ENCODE measurements at places on chromosomes 1 and 21. TPM values are rescaled to one million over a fixed set of nuclear protein-coding genes. Genes with fewer than 3 reads are reported as not detected.

GRCh38 chr21:45611296-45611695 lies 32.2 kb upstream of the PCBP3 start:
- no peak for DNase-seq
- H3K4me3 ChIP-seq = no peak overlapping the region
- H3K27ac ChIP-seq = no peak overlapping the region
- peaks cover 39% of the 10 kb centered on the region for H3K4me1 ChIP-seq
- H3K36me3 ChIP-seq = no peaks in the 10 kb centered on the region

The OR2T11 gene
- total RNA-seq = not detected

DNA sequence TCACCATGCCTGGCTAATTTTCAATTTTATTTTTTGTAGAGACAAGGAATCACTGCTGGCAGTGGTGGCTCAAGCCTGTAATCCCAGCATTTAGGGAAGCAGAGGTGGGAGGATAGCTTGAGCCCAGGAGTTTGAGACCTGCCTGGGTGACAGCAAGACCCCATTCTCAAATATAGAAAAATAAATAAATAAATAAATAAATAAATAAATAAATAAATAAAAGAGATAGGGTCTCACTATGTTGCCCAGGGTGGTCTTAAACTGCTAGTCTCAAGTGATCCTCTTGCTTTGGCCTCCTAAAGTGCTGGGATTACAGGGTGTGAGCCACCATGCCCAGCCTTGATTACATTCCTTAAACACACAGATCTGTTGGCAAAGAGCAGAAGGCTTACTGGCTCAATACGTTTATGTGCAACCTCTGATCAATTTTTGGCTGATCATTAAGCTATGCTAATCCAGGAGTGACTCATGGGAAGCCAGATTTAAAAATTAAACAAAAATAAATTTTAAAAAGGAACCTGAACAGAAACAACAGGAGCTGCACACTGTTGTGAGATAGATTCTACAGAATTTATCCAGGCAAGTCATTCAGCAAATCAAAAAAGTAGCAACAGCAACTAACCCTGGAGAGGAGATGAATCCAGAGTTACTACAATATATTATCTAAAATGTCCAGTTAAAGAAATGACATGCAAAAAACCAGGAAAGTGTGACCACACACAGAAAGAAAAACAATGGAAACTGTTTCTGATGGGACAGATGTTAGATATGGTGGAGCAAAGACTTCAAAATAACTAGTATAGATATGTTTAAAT lies 79.4 kb downstream of the RPE65 start:
- no peak overlapping the region for H3K4me3 ChIP-seq
- H3K27ac ChIP-seq = no peak overlapping the region
- H3K36me3 ChIP-seq = no peaks in the 10 kb centered on the region
- no peak for DNase-seq
- no peaks in the 10 kb centered on the region for H3K4me1 ChIP-seq
- H3K27me3 ChIP-seq = no peaks in the 10 kb centered on the region

- no peak overlapping the region for H3K27ac ChIP-seq
- no peaks in the 10 kb centered on the region for H3K36me3 ChIP-seq
- no peaks in the 10 kb centered on the region for H3K4me1 ChIP-seq
Observed at GRCh38 chr1:27203946-27204345, 30.5 kb upstream of the WDTC1 start.

DNA sequence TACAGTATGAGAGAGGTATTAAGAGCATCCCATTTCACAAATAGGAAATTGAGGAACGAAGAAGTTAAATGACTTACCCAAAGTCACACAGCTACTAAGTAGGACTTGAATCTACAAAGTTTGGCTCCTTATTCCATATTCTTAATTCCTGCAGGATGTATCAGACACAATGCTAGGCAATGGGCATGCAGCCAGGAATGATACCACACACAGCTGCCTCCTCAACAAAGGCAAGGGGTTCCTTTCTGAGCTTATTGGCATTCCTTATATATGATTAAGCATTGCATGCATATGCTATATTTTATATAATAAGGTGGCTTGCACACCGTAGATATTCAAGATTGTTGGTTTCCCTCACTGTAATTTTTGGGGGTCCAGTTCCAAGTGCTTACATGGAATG lies 34.2 kb upstream of the JUN start:
- no peaks in the 10 kb centered on the region for H3K27me3 ChIP-seq
- peaks cover 61% of the 10 kb centered on the region for H3K4me1 ChIP-seq
- H3K4me3 ChIP-seq = no peak overlapping the region
- 0 out of 2 replicates have a peak overlapping the region, but pooled peaks have one; percentile 2 for H3K27ac ChIP-seq
- H3K36me3 ChIP-seq = no peaks in the 10 kb centered on the region
- DNase-seq = peak; percentile 94

GRCh38 chr1:146036965-146037646 lies 15.6 kb upstream of the HJV start:
- H3K4me3 ChIP-seq = peak overlapping the region; percentile 79
- H3K27ac ChIP-seq = peak overlapping the region; percentile 18
- H3K4me1 ChIP-seq = peaks cover 11% of the 10 kb centered on the region
- DNase-seq = peak; percentile 97
- H3K27me3 ChIP-seq = no peaks in the 10 kb centered on the region

DNA sequence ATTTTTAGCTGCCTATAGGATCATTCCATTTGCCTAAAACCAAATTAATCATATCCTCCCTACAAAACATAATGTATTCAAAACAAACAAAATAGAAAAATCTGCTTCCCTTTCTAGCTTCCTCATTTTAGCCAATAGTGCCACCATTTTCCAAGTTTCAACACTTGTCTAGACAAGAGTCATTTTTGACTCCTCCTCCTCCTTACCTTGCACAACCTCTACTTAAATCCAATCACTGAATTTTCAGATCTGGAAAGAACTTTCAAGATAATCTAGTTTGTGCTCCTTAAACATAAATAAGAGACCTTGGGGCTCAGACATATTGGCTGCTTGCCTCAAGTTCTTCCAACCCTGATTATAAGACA lies 7.4 kb downstream of the STX6 start:
- no peaks in the 10 kb centered on the region for H3K27me3 ChIP-seq
- peaks cover 5% of the 10 kb centered on the region for H3K36me3 ChIP-seq
- no peak overlapping the region for H3K27ac ChIP-seq
- peaks cover 7% of the 10 kb centered on the region for H3K4me1 ChIP-seq
- H3K4me3 ChIP-seq = no peak overlapping the region
- DNase-seq = no peak

- H3K27me3 ChIP-seq = no peaks in the 10 kb centered on the region
- no peak for DNase-seq
- H3K4me3 ChIP-seq = no peak overlapping the region
Observed at GRCh38 chr1:117180147-117180967, 30.4 kb downstream of the VTCN1 start.

DNA sequence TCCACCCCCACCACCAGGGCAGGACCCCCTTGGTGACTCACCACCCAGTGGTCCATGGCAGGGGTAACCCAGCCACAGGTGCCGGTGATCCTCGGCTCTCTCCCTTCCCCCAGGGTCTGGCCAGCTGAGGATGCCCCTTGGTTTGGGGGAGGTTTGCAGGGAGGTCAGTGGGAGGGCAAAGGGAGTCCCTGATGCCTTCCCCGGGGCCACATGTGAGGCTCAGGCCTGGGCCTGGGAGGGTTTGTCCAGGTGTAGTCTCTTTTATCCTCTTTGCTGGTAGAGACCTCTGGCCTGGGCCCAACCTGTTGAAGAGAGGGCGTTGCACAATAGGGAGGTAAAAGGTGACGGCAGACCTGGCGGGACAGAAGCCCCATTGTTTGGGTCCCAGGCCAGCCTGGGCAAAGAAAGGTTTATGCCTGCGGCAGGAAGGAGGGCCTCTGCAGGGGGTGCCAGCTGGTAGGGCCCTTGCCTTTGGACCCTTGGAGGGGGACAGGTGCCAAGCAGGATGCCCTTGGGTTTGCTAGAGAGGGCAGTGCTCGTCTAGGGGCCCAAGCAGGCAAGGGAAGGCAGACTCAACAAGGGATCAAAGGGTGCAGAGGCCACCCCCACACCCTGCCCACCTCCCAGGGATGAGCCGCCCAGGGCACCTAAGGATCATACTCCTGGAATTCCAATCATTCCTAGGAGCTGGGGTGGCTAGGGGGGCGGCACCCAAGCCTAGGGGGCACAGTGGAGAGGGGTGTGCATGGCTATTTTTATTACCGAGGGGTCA lies 760 bp upstream of the TINAGL1 start:
- H3K27me3 ChIP-seq = no peaks in the 10 kb centered on the region
- peak overlapping the region; percentile 98 for H3K27ac ChIP-seq
- H3K36me3 ChIP-seq = peaks cover 3% of the 10 kb centered on the region
- H3K4me1 ChIP-seq = peaks cover 68% of the 10 kb centered on the region

GRCh38 chr1:24411963-24412362 lies 1.6 kb downstream of the STPG1 start:
- peak; percentile 89 for DNase-seq
- H3K4me3 ChIP-seq = peak overlapping the region; percentile 74
- H3K27me3 ChIP-seq = no peaks in the 10 kb centered on the region
- H3K36me3 ChIP-seq = no peaks in the 10 kb centered on the region
- peak overlapping the region; percentile 84 for H3K27ac ChIP-seq

GRCh38 chr21:45989355-45990048 lies 7.9 kb downstream of the COL6A1 start:
- no peak overlapping the region for H3K27ac ChIP-seq
- peaks cover 2% of the 10 kb centered on the region for H3K4me1 ChIP-seq
- H3K36me3 ChIP-seq = peaks cover 47% of the 10 kb centered on the region
- no peaks in the 10 kb centered on the region for H3K27me3 ChIP-seq

DNA sequence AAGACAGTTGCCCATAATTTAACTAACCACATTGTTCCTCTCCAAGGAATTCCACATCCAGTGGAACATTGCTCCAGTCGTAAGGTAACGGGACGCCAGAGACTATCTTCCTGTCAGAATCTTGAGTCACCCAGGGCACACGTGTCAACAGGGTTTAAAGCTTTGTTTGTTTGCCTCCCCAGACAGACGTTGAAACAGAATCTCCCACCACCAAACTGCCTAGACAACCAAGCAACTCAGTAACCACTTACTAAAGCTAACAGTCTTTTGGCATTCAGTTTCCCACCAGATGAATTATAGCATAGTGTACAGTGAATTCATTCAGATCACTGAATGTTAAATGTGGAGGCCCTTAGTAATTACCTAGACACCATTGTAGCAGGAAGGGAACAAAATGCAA lies 439.5 kb downstream of the PLPP3 start:
- no peak for DNase-seq
- no peaks in the 10 kb centered on the region for H3K36me3 ChIP-seq
- H3K27ac ChIP-seq = no peak overlapping the region
- peaks cover 9% of the 10 kb centered on the region for H3K4me1 ChIP-seq

- H3K36me3 ChIP-seq = peaks cover 56% of the 10 kb centered on the region
- H3K4me3 ChIP-seq = no peak overlapping the region
- no peak for DNase-seq
- H3K27me3 ChIP-seq = no peaks in the 10 kb centered on the region
- no peaks in the 10 kb centered on the region for H3K4me1 ChIP-seq
Observed at GRCh38 chr1:1031659-1032235, 11.8 kb downstream of the AGRN start.

DNA sequence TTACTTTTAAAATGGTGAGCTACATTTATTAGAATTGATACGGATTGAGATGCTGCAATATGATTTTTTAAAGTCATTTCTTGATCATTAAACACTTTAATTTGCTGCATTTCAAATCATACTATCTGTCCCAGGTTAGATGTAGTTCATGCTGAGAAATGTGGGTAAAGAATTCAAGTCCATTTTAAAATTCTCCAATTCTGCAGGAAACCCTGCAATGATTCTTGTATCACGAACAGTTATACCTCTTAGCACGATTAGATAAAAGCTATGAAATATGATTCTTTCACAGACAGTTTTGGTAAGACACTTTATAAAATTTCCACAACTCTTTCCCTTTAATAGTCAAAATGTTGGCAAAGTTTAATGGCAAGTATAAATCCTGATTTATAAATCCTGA lies 693.4 kb downstream of the ADGRL2 start:
- H3K27me3 ChIP-seq = no peaks in the 10 kb centered on the region
- H3K4me1 ChIP-seq = no peaks in the 10 kb centered on the region
- no peak overlapping the region for H3K27ac ChIP-seq
- no peaks in the 10 kb centered on the region for H3K36me3 ChIP-seq
- no peak overlapping the region for H3K4me3 ChIP-seq

DNA sequence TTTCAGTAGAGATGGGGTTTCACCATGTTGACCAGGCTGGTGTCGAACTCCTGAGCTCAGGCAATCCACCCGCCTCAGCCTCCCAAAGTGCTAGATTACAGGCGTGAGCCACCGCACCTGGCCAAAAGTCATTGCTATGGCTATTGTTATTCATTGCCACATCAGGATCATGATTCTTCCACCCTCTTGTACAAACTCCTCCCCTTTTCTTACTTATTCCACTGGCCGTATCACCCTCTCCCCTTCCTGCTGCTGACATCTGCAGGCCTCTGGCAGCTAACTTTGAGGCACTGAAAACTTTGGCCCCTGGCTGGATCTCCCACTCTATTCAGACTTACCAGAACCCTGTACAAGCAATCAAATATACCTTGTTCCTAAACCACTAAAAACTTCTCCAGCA lies 10.9 kb downstream of the TMEM53 start:
- no peaks in the 10 kb centered on the region for H3K27me3 ChIP-seq
- H3K4me1 ChIP-seq = no peaks in the 10 kb centered on the region
- no peak overlapping the region for H3K4me3 ChIP-seq
- no peaks in the 10 kb centered on the region for H3K36me3 ChIP-seq

The SERTAD4 gene
- 4.5 TPM for total RNA-seq

DNA sequence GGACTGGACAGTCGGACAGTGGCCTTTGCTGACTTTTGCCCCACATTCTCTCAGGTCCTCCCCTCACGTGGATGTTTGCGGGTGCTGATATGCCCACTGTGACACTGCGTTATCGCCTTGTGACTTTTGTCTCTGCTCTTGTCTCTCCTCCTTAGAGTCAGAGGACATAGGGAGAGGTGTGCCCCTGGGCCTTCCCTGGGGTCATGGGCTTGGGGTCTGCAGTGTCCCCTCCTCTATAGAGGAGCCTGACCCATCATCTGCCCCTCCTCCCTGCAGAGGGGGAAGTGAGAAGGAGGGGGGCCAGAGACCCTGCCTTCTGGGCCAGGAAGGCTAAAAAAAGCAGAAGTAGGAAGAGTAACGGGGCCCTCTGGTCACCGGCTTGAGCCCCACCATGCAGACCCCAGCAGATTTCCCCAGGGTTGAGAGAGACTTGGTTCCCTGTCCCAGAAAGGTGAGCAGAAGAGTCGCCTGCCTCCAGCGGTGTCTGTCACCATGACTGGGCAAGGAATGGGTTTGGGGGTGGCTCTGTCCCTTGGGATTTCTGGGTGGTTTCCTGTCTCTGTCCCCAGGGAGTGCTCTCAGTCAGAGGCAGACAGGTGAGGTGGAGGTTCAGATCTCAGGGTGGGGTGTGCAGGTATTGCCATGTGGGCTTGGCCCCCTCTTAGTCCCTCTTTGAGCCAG lies 13.3 kb downstream of the RPS6KA1 start:
- no peaks in the 10 kb centered on the region for H3K27me3 ChIP-seq
- H3K4me3 ChIP-seq = no peak overlapping the region
- DNase-seq = no peak
- peaks cover 7% of the 10 kb centered on the region for H3K4me1 ChIP-seq
- peaks cover 22% of the 10 kb centered on the region for H3K36me3 ChIP-seq

- no peaks in the 10 kb centered on the region for H3K4me1 ChIP-seq
- DNase-seq = no peak
- peaks cover 20% of the 10 kb centered on the region for H3K27me3 ChIP-seq
- no peaks in the 10 kb centered on the region for H3K36me3 ChIP-seq
- no peak overlapping the region for H3K27ac ChIP-seq
Observed at GRCh38 chr1:159442428-159442827, 2.9 kb downstream of the OR10J1 start.

The SPRR1B gene
- total RNA-seq = not detected

The RC3H1 gene
- 7.5 TPM for total RNA-seq

The ELAVL4 gene
- not detected for total RNA-seq

GRCh38 chr1:155050560-155051341 lies at the start of gene ADAM15:
ADAM15 (plus strand) TSS chr1:155051316; CDS start chr1:155051387, 71 bp downstream.
- H3K36me3 ChIP-seq = peaks cover 19% of the 10 kb centered on the region
- peaks cover 36% of the 10 kb centered on the region for H3K4me1 ChIP-seq
- H3K4me3 ChIP-seq = peak within 1 kb of the TSS; percentile 95
- H3K27ac ChIP-seq = peak within 1 kb of the TSS; percentile 67
- DNase-seq = peak; percentile 93
- H3K27me3 ChIP-seq = no peaks in the 10 kb centered on the region
